ENCODE measurements at places on chromosomes 5 and 9.

DNA sequence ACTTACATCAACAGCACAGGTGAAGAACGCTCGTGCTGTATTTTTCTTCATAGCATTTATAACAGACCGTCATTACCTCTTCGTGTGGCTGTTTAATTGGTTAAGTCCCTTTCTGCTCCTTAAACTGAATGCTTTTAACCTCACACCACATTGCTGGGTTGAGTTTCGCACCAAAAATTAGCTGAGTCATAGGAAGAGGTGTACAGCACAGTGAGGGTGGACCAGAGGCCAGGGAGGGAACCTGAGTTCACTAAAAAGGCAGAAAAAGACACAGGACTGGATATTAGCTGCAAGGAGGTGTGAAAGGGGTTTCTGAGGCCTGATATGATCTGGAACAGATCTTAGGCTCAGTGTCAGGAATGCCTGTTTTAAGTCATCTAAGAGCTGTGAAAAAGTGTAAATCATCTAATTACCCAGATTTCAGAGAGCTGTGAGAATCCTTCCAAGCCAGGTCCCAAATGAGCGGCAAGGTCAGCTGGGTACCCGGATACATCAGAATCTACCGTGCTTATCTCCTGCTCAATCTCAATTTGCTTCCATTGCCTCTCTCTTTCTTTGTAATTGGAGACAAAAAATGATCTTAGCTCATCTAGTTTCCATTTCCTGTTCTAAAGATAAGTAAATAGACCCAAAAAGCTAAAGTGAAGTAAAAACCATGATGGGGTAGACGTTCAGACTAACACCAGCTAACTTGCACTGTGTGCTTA is 7.1 kb upstream of the CFAP90 start:
- DNase-seq = no peak

DNA sequence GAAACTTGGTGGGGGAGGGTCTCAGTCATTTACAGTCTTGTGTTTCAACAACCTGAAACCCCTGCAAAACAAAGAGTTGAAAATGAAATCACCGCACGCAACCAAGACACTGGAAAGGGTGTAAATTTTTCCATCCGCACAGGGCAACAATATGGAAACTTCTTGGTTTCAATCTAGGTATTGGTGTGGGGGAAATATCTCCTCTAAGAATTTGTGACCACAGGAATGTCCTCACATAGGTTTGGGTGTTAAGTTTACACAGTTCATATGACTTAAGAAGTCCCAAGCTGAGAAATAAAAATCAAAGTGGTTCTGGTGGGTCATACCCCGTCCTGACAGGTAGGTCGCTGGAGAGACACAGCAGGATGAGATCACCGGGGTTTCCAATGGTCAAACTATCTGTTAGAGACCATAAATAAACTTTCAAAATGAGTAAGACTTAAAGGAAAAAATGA is 51.9 kb upstream of the PIP5K1B start:
- DNase-seq = no peak

DNA sequence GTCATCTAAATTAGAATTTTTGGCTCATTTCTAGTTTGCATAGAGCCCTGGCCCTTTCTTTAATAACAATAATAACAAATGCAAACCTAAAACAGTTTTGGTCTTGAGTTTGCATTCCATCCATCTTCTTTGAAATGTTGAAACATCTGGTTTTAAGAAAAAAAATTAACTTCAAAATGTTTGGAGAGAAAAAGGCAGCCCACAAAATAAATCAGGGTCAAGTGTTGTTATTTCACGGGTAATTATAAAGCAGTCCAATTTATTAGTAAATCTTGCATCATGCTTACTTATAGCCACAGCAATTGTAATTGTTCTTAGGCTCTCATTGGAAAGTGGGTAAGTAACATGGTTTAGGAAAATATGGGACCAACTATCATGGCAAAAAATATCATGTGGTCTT is 247.0 kb upstream of the MEF2C start:
- DNase-seq = no peak

GRCh38 chr9:89009546-89009840 is 18.2 kb downstream of the S1PR3 start:
- DNase-seq = no peak

- no peak for DNase-seq
These were observed 470.8 kb downstream of the ENC1 start for GRCh38 chr5:74169701-74170100.

- no peak for DNase-seq
These were observed 24.7 kb downstream of the PSIP1 start for GRCh38 chr9:15485836-15486666.

- no peak for DNase-seq
These were observed 2.1 kb downstream of the ZNF608 start for GRCh38 chr5:124744170-124744971.

Measured in CD4-positive, alpha-beta T cell treated with Interleukin-4 for 1 hour (primary cell).